ENCODE measurements at places on chromosomes 16 and 17. TPM values are rescaled to one million over a fixed set of nuclear protein-coding genes. Genes with fewer than 3 reads are reported as not detected.

The TBX21 gene
- polyA plus RNA-seq: 10.0 TPM

The RNF227 gene
- 3.1 TPM for polyA plus RNA-seq

The KIF19 gene
- 0.33 TPM for polyA plus RNA-seq

The CRYM gene
- not detected for polyA plus RNA-seq

The RPUSD1 gene
- 39.5 TPM for polyA plus RNA-seq
